ENCODE measurements at places on chromosomes 6 and 20.

DNA sequence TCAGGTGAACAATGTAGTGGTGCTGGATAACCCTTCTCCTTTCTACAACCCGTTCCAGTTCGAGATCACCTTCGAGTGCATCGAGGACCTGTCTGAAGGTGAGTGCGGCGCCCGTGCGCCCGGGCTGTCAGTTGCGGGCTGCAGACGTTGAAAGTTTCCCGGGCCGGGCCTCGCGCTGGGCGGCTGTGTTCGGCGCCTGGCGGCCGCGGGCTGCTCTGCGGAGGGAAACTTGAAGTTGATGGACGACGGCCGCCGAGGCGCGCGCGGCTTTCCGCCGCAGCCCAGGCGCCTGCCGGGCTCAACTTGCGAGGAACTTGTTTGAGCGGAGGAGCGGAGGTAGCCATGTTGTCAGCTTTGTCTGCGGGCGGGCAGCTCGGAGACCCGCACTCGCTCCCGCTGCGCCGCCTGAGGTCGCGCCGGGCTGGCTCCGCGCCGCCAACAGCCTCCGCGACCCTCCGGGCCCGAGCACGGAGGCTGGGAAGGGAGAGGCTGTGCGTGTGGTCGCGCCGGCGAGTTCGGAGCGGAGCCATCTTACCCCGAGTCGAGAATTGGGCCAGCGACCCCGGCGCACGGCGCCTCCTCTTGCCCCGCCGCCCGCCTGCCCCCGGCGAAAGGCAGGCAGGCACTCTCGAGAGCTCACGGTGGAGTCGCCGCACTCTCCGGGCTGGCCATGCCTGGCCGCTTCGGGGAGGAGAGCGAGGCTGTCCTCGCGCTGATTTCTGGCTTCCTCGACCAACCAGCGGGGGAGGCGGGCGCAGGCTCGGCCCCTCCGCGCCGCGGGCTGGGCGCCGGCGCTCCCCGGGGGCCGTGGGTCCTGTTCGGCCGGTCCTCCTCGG is 691 bp downstream of the ASF1A start:
- DNase-seq: peak; percentile 64

DNA sequence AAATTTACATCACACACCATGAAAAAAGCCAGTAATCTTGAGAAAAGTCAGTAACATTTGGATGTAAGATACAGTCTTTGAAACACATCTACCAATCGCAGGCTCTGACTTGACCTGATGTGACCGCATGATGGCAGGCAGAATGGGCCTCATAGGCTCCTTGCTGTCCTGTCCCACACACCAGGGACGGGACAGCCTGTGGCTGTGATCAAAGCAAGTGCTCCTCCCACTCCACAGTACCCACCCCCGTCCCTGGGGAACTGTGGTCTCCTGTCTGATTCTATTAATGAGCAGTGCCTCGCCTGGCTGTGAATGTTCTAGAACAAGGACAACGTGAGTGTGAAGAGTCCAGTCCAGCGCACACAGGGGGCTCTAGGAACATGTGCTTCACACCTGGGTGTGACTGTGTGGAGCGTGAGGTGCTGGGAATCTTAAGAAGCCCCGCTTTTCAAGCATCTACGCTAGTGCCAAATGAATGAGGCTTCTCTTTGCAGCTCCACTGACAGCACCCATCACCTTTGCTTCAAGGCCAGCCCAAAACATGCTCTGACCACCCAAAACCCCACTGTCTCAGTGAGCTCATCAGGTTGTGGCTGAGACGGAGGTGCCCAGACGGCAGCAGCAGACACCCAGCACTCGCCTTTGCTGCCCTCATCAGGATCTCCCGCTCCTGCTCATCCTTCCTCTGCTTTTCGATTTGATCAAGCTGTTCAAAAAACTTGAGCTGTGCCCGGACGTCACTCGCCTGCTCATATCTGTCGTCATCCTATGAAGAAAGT is 67.1 kb downstream of the TAF4 start:
- no peak for DNase-seq

DNA sequence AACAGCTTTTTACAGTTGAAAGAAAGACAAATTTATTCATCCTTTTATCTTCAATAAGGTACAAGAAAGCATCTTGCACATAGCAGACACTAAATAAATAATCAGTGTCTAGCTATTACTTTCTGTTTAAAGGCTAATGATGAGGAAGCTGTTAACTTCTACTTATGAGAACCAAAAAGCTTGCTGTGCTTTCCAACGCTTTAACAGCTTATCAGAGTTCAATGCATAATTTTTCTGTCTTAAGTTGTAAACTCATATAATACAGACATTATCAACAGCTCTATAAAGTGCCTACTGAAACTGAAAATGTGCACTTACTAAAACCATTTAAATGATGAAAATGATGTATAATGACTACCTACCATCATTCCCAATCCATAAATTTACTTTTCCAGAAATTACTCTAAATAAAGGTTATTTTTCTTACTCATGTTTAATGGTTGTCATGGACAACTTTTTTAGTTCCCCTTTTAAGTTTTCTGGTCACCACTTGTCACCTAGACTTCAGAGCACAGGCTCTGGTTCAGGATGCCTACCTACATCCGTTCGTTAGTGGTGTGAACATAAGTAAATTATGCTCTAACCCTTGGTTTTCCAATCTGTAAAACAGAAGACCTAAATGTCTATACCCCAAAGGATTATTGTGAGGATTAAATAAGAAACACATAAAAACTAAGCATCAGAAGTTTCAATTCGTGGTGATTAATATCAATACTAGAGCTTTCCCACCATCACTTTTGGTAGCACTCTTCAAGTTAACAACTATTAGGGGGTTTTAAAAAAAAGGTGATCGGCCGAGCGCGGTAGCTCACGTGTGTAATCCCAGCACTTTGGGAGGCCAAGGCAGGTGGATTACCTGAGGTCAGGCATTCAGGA is 8.0 kb downstream of the PNISR start:
- no peak for DNase-seq

- DNase-seq: no peak
These were observed 47.8 kb downstream of the ELOVL5 start for GRCh38 chr6:53300656-53301551.

DNA sequence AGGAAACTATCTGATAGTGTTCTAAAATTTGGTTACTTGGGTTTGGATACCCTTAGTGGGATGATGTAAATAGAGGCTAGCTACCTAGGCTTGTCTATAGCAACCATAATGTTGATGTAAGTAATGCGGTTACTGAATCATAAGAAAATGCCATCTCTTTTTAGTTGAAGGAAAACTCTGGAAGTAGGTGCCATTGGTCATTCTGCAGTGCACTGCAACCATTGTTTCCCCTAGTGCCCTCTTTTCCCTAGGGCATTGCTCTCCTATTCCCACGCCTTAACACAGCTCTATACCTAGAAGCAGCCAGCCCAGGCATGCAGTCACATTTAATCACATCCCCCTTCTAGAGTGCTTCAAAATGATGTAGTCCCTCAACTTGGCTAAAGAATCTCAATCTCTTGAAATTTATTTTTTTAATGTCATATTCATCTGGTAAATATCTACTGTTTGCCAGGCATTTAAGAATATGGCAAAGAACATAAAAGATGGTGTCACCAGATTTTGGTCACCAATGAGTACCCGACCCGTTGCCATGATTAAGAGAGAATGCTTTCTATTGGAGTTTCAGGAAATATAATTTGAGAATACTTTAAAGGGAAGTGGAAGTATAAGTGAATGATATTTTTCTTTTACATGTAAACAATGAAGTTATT is 10.4 kb downstream of the LOC128125822 start:
- DNase-seq: no peak

DNA sequence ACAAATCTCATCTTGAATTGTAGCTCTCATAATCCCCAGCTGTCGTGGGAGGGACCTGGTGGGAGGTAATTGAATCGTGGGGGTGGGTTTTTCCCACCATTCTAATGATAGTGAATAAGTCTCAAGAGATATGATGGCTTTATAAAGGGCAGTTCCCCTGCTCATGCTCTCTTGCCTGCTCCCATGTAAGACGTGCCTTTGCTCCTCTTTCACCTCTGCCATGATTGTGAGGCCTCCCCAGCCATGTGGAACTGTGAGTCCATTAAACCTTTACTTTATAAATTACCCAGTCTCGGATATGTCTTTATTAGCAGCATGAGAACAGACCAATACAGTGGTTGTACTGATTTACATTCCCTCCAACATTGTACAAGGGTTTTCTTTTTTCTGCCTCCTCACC is 69.7 kb downstream of the SUN5 start:
- no peak for DNase-seq

DNA sequence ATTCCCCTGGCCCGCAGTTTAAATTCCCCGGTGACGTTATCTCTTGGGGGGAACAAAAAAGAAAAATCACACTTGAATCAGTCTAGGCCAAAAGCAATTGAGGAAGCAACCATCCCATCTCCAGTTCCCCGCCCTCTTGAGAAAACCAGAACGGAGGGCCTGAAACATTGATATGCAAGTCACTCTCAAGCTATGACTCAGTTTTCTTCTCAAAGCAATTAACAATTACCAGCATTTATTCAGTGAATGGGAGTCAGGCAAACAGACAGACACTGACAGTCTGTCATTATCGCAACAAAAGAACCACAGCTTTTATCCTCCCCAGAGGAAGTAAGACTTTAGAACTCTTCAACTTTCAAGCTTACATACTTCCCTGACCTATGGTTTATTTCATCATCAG is 100.9 kb downstream of the OPRM1 start:
- no peak for DNase-seq

DNA sequence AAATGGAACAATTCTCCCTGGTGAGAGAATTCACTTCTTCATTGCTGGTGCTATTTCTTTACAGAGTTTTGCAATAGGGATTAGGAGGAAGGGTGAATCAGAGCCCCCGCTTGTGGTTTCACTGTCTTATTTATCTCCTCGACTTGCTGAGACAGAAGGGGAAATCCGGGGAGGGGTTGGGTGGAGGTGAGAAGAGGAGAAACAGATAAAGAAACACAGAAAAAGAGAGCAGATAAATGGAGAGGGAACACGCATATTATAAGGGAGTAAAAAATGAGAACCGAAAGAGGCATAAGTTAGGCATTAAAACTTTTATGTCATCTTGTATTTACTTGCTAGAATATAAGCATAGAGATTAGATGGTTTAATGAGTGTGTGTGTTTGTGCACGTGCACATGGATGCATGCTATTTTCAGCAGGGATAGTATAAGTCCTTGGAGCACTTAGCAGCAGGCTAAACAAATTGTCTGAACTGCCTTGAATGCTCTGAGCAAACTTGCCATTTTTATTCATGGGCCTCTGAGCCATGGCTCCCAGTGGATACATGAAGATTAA is 105.0 kb downstream of the OLIG3 start:
- DNase-seq: no peak

DNA sequence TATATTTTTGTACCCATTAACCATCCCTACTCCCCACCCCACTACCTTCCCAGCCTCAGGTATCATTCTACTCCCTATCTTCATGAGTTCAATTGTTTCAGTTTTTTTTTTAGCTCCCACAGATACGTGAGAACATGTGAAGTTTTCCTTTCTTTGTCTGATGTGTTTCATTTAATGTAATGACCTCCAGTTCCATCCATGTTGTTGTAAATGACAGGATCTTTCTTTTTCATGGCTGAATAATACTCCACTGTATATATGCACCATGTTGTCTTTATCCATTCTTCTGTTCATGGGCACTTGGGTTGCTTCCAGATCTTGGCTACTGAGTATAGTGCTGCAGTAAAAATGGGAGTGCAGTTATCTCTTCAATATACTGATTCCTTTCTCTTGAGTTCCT is 63.5 kb downstream of the MYO6 start:
- DNase-seq: no peak

DNA sequence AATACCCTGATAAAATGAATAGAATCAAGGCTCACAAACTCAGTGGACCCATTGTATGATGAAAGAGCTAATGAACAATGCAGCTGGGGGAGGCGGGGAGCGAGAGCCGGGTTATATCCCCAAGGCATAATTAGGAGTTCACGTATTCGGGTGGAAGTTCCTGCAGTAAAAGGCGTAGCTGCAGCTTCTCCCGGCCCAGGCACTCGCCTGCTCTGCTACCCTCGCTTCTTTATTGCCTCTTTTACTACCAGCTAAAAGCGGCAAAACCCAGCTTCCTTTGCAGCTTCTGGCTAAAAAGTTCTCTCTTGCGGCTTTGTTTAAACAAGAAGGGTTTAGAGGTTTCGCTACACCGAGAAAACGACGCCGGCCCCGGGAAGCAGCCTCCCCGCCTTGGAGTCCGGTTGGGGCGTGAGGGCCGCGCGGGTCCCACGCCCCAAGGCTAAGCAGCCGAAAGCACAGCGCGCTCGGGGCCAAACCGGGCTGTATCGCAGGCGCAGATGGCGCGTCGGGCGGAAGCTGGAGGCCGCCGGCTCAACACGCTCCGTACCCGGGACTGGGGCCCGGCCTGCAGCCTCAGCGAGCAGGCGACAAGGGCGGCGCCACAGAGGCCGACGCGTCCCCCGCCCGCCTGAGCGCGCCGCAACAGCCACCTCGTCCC is 1.6 kb downstream of the ZBTB2 start:
- DNase-seq: no peak

Measured in hematopoietic multipotent progenitor cell treated with erythropoietin and hydrocortisone succinate and interleukin-3 and kit ligand, for 17 days (in vitro differentiated cells).